ENCODE measurements at places on chromosomes 12 and 14. TPM values are rescaled to one million over a fixed set of nuclear protein-coding genes. Genes with fewer than 3 reads are reported as not detected.

- no peak for DNase-seq
Observed at GRCh38 chr12:4107436-4107878, 166.1 kb upstream of the CCND2 start.

DNA sequence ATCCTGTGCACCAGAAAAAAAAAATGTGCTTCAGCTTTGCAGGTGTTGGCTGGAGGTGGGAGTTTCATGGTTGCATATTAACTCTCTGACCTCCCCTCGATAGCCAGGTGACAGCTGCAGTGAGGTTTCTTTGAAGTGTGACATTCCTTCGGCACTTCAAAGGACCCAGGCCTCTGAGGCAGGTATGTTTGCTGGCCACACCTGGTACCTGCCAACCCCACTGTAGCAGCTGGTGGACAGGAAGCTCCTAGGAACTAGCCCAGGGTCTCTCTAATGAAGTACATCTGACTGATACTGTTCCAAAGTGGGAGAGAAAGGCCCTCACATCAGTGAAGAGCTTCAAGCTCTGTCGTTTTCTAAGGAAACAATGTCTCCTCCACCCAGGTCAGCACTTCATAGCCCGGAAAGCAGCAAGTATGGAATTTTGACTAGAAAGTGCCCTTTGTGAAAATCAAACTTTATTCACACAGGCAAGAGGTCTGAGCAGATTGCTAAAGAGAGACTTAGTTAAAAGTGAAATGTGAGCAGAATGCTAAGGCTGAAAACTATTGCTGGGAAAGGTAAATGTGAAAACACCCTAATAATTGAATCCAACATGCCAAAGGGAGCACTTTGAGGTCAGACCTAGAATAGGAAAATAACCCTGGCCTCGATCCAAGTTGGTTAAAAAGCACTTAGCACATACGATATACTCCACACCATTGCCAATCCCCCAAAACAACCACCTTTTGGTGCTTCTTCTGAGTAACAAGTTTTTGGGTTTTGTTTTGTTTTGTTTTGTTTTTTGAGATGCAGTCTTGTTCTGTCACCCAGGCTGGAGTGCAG, 71.3 kb downstream of the PHLDA1 start:
- DNase-seq = no peak

DNA sequence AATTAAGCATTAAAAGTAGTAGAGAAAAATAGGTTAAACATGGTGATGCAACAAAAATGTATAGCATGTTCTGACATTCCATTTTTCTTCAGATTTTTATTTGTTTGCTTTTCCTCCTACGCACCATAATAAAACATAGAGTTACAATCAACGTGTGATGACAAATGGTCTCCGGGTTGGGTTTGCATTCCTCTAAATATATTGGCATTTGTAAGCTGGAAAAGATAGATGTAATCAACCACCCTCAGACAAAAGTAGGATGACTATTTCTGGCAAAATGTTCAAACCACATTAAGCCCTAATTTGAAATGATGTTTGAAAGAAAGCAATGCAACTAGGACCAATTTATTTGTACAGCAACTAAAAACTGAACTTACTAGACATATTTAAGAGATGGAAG, 58.4 kb downstream of the SLC25A21 start:
- DNase-seq = no peak

- no peak for DNase-seq
Observed at GRCh38 chr12:6843118-6843902, 2.6 kb downstream of the GNB3 start.

GRCh38 chr12:54977857-54978256, 6.7 kb downstream of the TESPA1 start:
- DNase-seq = no peak

DNA sequence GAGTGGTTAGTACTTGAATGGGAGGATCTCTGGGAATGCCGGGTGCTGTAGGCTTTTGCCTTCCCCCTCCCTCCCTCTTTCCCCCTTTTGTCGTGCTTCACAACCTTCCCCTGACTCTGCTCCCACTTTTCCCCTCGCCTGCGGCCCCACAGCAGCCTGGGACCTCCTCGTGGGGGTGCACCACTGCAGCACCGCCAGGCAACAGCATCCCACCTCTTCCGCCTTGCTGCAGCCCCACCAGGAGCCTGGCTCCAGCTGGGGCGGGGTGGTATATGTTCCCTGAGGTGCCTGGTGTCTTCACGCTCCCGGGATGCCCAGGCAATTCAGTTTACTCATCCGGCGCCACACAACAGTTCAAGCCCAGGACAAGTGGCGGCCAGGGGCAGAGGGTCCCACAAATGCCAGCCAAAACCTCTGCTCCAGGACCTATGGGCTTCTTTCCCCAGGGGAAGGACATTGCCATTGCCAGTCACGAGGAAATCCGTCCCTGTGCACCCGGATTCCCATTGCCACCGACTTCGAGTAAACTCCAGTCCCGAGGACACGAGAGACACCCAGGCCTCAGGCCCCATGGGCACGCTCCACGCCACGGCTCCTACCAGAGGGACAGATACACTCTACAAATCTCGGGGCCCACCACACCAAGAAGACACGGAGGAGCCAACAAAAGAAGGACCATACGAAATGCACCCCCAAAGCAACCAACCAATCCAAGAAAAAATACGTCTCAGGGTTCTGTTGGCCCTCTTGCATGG, 181.7 kb downstream of the ALG10 start:
- DNase-seq = no peak

DNA sequence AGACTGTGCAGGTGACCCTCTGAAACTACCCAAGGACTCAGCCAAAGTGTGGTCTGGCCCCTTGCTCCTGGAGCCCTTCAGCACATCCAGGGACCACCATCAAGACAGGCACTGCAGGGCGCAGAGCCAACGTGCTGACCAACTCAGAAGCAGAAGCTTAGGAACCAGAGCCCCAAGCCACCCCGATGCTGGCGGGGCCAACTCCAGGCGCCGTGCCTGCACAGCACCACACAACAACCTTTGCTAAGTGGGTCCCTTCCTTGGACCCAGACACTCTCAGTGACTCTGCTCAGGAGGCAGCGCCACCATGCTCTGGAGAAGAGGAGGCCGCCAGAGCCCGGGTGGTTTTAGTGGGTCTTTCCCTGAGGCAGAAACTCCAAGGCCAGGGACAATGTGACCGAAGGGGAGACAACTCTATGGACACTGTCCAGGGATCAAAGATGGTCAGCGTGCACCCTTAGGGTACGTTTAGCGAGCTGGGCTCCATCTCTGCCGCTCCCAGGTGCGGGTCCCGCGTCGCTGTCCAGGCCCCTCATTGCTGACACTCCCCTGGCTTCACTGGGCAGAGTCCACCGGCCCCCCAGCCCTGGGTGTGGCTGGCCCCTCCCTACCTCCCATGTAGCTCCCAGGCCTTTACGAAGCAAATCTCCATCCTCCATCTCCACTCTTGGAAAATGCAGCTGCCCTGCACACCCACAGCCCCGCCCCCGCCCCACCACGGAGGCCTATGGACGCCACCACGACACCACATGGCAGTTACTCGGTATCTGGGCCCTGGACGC, 16.1 kb downstream of the CHGA start:
- DNase-seq = no peak

- DNase-seq = no peak
Observed at GRCh38 chr12:93783832-93784231, 106.7 kb downstream of the CRADD start.

- no peak for DNase-seq
Observed at GRCh38 chr14:31687726-31688125, 126.5 kb downstream of the NUBPL start.

GRCh38 chr12:113049976-113050742, 6.4 kb upstream of the DTX1 start:
- no peak for DNase-seq

DNA sequence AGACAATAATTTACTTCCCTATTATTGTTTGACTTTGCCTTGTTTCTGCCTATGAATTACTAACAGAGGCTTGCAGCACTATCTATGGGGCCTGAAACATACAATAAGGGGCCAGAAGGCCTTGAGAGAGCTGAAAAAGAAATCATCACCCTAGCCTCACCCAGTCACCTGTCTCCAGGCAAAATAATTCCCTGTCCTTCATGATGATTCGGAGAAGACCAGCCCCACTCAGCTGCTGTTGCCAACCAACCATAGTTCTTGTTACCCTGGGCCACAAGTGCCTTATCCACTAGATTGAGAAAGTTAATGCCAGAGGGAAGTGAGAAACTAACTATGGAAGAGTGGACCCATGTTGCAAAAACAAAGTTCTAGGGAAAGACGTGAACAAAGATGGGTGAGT, 97.1 kb downstream of the ARF6 start:
- no peak for DNase-seq

GRCh38 chr12:32435921-32436705, 36.8 kb downstream of the FGD4 start:
- no peak for DNase-seq

- DNase-seq = no peak
Observed at GRCh38 chr12:68743356-68743755, 2.6 kb upstream of the SLC35E3 start.

DNA sequence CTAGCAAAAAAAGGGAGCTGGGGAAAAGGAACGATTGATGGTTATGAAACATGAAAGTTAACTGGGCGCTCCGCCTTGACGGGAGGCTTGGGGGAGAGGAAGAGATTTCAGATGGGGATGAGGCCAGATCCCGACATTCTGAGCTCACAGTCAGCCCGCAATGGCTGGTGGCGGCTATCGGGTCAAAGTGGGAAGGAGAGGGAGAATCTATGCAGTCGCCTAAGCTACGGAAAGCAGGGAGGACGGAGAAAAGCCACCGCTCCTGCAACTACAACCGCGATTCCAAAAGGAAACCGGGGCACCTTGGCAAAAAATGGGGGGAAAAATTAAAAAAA, 502 bp downstream of the MPHOSPH9 start:
- no peak for DNase-seq

DNA sequence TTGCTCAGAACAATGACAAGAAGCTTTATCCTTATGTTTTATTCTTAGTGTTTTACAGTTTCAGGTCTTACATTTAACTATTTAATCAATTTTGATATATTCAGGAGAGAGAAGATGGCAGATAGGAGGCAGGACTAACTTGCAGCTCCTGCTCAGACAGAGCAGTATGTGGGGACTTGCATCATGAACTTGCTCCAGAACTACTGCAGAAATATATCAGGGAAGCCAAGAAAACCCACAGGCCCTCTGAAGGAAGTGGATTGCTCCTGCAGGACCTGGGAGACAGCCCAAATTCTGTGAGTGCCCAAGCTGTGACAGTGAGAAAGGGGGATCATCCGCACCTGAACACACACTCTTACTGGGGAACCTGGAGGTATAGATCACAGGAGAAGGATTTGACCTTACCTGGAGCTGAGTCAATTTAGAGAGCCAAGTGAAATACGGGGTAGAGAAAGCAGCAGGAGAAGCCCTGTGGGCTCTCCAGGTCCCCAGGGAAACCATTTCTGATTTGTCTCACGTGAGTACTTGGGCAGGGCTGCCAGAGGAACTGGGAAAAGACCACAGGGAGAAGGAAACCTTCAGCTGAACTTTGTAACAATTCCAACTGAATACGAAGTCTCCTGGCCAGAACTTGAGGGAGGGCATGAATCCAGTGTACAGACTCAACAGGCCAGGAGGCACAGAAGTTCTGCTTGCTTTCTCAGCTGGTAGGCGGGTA, 28.9 kb upstream of the TSPAN8 start:
- no peak for DNase-seq

- no peak for DNase-seq
Observed at GRCh38 chr14:52703225-52703624, 3.8 kb upstream of the PSMC6 start.

DNA sequence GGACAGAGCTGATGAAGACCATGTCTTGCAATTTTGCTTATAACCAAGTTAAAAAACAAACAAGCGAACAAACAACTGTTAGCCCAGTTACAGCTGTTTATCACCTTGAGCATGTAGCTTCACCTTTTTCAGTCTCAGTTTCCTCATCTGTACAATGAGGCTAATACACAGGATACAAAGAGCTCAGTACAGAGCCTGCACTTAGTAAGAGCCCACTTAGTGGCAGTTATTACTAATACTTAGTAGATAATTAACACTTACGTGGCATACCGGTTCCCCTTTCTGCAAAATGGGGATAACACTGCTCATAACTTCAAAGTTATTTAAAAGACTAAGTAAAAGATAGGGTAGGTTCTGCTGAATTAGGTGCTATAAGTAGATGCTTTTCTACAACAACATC, 228.0 kb downstream of the MON2 start:
- no peak for DNase-seq

DNA sequence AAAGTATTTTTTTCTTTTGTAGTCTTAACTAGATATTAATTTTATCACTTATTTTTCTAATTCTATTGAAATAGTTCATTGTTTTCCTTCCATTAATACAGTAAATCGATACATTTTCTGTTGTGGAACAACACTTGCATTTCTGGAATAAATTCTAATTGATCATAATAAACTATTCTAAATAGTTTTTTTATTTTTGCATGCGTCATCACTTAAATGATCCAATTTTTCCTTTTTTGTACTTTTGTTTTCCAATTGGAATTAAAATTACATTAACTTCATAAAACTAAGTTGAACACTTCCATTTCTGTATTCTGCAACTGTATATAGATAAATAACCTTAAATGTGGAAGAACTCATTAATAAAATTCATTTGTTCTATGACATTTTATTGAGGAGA, 202.5 kb downstream of the KCNC2 start:
- DNase-seq = no peak

DNA sequence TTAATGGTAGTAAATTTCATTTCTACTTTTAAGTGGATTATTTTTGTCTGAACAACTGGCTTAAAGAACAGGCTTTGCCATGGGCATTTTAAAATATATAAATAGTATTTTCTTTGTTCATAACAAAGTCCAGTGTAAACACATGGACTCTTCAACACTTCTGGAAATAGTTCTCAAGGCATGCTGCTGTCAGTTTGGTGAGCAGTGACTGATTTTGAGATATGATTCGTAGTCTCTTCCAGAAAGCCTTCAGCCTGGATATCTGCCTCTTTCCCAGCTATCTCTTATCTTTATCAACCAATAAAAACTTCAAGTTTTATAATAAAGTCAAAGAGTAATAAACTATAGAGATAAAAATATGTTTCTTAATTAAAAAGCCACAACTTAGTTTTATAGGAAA, 110.7 kb downstream of the NAV3 start:
- DNase-seq = no peak

DNA sequence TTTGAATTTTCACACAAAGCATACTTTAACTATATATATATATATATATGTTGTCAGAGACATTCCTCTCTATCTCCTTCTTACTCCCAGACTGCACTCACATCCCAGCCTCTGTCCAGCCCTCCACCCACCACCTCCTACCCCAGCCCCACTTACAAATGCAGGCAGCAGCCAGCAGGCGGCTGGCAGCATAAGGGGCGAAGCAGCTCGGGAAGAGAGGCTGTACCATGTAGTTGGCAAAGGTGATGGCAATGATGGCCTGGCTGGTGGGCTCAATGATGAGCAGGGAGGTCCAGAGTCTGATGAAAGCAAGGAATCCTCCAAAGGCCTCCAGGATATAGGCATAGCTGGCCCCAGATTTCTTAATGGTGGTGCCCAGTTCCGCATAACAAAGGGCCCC, 2.5 kb downstream of the SLC7A7 start:
- DNase-seq = no peak

Gene KRT6B
- total RNA-seq = 271 TPM

Gene FERMT2
- total RNA-seq = 13.9 TPM

Gene LTBP2
- total RNA-seq = 19.6 TPM

Gene KRT2
- total RNA-seq = 1,598 TPM

Gene LMNTD1
- not detected for total RNA-seq

Gene FICD
- 2.3 TPM for total RNA-seq
